ENCODE measurements at places on chromosomes 3 and 15.

- DNase-seq: no peak
Observed at GRCh38 chr3:16249336-16249735, 15.4 kb downstream of the DPH3 start.

DNA sequence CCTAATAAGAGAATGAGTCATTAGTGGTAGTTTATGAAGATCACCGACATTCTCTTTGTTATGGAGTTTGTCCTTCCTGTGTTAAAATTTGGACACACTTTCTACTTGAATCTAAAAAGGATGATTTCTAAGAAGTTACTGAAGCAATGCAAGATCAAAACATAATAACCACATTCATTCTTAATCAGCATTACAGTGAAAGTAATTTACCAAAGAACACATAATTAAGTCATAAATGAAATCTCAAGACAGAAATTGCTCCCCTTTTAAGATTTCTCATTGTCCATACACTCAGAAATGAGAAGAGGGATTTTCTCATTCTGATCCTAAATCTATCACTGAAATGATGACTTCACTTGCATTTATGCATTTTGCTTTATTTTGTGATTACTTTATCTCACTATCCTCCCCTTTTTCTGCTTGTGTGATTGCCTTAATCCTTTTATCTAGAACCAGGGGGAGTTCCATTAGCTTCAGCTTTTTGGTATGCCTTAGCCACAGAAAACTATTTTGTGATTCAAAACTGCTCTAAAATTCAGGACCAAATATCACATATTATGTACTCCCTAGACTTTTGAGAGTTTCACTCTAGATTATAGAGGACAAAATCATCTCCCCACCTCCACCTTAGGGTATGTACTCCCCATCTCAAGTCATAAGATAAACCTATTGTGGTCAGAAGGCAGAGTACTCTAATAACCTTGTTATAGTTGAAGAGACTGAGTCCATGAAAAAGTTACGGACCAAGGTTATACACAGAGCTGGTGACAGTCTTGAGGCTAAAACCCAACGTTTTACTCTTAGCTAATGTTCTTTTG lies 817.6 kb upstream of the CFAP20DC start:
- no peak for DNase-seq

GRCh38 chr3:177367788-177368187 lies 170.5 kb upstream of the TBL1XR1 start:
- DNase-seq: no peak

- DNase-seq: no peak
Observed at GRCh38 chr3:162262129-162262528, 765.5 kb downstream of the OTOL1 start.

GRCh38 chr3:53350652-53351051 lies 3.3 kb upstream of the DCP1A start:
- DNase-seq: no peak

- DNase-seq: no peak
Observed at GRCh38 chr15:48494631-48495030, 150.9 kb downstream of the FBN1 start.

DNA sequence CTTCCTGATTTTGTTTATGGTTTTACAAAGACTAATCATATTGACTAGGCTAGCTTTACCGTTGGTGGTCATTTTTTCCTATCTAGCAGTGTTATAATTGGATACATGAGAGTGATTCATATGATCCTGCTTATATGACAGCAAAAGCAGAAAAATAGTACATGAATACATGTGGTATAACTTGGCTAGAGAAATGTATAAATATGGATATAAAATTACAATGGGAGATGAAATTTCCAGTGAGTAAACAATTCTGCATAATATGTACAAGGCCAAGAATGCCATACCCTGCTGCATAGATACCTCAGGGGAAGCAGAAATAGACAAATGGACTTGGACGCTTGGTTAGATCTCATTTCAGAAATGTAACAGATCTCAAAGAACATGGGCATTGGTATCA lies 103.1 kb downstream of the DTWD1 start:
- DNase-seq: no peak

DNA sequence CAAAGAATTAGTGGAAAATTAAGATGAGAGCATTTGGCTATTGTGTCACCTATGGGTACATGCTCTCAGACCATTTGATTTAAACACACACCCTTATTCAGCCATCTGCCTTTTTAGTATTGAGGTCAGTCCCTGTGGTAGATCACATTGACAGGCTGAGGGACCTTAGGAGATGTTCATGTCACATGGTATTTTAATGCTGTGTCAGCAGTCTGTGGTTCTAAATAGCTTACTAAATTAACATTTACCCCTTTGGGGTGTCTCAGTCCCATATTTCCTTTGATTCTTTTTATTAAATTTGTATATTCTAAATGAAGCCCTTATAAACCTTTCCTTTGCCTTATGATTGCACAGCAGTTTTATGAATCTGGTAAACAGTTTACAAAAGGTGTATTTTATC lies 2.3 kb downstream of the RBM5 start:
- DNase-seq: no peak

DNA sequence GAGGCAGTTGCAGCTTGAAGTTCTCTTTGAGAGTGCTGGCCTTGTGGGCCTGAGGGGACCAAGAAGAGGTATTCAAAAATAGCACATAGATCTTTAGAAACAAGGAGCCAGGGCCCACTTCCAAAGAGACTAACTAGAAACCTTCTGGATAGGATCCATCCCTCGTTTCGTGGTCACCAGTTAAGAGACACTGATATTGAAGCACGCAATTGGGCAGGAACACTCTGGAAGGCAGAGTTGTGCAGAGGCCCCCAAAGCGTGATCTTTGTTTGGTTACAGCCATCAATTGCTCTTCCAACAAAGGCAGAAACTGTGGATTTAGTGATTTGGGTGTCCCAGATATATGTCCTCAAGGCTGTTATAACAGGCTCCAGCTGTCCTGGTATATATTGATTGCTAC lies 46.7 kb upstream of the ACAN start:
- DNase-seq: no peak

DNA sequence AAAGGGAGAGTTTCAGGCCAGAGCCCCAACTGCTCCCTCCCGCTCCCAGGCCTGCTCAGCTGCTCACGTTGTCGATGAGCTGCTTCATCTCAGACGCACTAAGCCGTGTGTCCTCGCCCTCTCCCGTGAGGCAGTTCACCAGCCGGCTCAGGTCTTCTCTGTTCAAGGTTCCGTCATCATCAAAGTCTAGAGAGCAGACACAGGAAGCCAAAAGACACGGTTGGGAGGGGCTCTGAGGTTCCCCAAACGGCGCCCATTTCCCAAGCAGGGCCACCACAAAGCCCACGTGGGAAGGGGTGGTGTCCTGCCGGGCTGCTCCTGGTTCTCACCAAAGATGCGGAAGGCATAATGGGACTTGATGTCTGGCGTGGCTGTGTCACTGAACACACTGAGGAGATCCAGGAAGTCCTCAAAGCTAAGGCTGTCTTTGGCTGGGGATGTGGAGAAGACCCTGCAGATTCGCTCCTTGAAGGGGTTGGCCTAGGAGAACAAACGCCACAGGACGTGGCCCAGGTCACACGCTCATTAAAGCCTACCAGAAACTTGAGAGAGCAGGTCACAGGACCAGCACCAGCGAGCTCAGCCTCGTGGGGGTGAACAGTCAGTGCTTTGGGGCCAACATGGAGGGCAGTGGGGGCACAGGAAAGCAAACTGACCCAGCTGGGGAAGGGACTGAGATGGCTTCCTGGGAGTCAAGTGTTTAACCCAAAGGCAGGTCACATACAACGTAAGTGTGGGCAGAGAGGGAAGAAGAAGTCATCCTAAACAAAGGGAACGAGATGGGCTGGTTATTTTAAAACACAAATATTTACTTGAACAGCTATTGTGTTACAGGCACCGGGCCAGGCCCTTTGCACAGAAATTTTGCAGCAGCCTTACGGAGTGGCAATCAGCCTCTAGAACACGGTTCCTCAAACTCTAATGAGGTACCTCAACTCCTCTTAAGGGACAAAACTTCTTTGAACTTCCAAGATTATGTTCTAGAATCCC lies 2.4 kb downstream of the CIB1 start:
- peak; percentile 83 for DNase-seq

DNA sequence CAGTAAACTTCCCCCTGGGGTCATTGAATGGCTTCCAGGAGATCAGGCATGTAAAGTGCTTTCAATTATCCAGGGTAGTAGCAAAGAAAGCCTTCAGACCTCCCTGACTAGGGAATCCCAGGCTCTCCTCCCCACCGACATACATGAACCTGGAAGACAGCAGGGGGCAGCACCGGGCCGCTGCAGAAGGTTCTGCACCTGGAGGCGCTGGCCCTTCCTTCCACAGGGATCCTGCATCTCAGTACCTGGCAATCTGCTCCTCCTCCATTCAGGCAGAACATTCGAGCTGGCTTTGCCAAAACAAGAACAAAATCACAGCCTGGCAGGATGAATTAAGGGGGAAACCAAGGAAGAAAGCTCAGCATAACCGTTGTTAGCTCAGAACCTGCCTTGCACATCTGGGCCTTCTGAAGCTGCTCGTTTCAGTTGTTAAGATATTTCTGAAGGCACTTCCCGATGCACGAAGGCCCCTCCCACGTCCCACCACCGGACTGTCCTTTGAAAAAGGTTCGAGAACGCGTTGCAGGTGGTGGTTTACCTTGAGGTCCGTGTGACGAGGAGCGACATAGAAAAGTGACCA lies 237.7 kb downstream of the SLCO3A1 start:
- DNase-seq: no peak

- DNase-seq: no peak
Observed at GRCh38 chr15:48031973-48032372, 88.8 kb upstream of the SLC24A5 start.

- DNase-seq: peak; percentile 56
Observed at GRCh38 chr3:57983734-57984518, 24.3 kb upstream of the FLNB start.

DNA sequence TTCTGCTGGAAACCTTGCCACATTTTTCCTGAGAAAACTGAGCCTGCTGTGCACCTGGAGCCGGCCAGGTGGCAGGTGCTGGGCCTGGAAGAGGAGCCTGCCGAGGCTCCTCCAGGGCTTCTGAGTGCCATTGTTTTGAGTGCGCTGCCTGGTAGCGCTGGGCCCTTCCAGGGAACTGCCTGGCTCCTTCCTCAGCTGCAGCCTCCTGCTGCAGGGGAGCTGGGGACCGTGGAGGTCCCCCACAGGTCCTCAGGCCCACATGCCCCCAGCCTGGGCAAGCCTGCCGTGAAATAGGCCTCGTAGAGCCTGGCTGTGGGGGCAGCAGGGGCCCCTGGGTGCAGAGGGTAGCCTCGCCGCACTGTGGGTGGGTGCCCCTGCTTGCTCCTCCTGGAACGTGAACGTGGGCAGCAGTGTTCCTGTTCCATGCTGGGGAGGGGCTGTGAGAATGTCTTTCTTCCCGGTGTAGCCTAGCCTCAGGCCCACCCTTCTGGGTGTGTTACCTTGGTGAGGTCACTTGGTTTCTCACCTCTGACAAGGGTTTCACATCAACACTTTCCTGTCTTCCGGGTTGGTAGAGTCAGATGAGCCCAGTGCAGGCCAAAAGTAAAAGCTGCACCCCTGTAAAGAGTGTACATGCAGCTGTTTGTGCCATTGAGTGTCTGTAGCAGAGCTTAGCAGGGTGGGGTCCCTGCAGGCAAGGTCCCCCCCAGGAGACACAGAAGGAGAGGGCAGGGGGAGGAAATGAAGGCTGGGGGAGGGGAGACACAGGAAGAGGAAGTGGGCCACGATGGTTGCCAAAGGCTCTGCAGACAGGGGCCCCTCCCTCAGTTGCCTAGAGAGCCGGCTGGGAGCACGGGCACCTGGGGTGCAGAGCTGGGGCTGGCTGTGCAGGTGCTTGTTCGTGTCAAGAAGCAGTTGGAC lies 34.5 kb downstream of the KLF13 start:
- DNase-seq: peak; percentile 94

DNA sequence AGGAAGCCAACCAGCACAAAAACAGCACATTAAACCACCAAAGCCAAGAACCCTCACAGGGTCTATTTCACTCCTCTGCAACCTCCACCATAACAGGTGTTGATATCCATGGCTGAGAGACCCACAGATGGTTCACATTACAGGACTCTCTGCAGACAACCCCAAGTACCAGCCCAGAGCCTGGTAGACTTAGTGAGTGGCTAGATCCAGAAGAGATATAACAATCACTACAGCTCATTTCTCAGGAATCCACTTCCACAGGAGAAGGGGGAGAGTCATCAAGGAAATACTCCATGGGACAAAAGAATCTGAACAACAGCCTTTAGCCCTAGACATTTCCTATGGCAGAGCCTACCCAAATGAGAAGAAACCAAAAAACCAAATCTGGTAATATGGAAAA lies 168.1 kb upstream of the CD96 start:
- no peak for DNase-seq

DNA sequence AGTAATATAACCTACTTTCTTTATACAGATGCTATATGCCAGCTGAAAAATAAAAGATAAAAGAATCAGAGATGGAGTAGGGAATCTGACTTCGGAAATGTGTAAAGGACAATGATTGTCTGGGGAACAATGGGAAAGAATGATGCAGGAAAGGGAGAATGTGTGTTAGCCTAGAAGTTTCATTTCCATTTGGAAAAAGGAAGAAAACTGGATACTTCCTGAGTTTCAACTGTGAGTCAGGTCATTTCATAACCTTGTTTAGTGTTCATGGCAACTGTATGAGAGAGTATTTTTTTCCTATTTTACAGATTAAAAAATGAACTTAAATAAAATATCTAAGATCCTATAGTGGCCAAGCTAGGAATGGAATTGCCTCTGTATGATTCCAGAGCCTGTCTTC lies 261.3 kb upstream of the NECTIN3 start:
- no peak for DNase-seq

DNA sequence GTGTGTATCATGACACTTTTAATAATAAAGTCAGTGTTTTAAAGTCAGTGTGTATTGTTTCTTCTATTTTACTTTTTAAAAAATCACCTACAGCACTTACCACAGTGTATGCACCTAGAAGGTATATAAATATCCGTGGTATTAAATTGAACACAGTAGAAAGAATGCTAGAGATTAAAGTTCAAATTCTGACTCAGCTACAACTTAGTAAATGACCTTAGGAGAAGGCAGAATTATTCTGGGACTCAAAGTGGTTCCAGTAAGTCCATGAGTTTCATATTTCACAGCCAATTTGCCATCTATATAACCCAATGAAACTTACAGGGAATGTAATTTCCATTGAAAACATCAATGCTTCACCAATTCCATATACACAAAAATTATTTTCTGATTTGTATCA lies 52.7 kb upstream of the MAP4 start:
- no peak for DNase-seq

- no peak for DNase-seq
Observed at GRCh38 chr3:129665024-129665768, 58.7 kb upstream of the PLXND1 start.

DNA sequence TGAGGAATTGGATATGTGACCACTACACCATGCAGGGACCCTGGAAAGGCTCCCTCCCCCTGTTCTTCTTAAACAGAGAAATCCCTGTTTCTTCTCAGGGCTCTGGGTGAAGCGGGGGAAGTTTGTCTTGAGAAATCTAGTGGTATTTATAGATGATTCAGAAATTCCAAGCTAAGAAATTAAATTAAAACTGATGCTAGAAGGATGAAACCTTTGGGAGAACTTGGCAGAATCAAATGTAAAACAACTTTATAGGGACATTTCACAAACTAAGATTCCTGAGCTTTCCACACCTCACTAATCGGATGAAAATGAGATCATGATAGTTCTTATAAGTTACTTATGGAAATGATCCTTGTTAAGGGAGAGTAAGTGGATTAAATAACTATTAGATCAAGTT lies 54.2 kb downstream of the FBXL2 start:
- DNase-seq: no peak
